Uterus (tissue), 4 donors: ENCODE measurements at places on chromosomes 2 and 18. TPM values are rescaled to one million over a fixed set of nuclear protein-coding genes. Genes with fewer than 3 reads are reported as not detected.

DNA sequence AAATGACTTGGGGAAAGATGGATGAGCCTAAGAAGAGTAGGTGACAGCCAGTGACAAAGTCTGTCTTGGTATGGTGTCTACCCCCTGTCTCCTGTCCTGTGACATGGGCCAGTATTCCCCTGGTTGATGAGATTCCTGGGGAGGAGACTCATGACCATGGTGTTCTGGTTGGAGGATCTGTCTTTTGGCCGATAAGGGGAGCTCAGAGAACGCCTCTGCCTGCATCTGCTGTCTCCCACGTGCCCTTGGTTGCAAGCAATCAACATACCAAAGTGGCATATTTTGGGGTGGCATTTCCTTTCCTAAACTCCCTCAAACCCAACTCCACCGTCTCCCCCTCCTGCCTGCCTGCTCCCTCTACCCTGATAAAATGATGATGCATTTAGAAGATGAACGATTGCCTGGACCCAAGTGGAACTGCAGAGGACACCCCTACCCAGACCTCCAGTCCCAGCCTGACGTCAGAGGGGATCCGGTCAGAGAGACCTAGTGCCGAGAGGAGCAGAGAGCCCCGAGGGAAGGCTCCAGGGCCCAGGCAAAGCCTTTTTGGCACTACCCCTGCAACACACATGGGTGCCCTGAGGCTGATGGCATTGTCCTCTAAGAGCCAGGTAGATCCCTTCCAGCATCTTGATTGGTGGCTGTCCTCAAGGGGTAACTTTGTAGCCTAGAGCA lies 124.2 kb upstream of the MSH6 start:
- H3K27ac ChIP-seq, result no peak overlapping the region
- no peaks in the 10 kb centered on the region for H3K27me3 ChIP-seq
- no peaks in the 10 kb centered on the region for H3K4me1 ChIP-seq
- H3K36me3 ChIP-seq, result no peaks in the 10 kb centered on the region

DNA sequence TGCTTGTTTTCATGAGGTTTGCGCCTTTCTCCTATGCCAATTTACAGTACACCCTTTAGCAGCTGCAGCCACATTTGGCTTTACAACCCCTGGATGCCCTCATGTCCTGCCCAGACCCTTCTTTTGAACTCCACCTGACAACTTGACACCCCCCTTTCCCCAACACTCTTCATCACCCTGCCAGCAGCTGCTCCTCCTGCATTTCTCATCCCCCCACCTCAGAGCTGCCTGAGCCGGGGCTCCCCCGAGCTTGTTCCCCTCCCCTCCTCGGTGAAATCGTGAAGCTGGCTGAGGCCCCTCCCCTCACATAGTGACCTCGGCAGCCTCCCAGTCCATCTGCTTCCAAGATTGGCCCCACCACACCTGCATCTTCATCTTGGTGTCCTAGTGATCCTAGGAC lies 40.5 kb downstream of the LRRFIP1 start:
- peaks cover 18% of the 10 kb centered on the region for H3K4me1 ChIP-seq
- peak overlapping the region; percentile 97 for H3K27ac ChIP-seq
- H3K27me3 ChIP-seq, result no peaks in the 10 kb centered on the region

The MYO5B gene
- 0.34 TPM for total RNA-seq

DNA sequence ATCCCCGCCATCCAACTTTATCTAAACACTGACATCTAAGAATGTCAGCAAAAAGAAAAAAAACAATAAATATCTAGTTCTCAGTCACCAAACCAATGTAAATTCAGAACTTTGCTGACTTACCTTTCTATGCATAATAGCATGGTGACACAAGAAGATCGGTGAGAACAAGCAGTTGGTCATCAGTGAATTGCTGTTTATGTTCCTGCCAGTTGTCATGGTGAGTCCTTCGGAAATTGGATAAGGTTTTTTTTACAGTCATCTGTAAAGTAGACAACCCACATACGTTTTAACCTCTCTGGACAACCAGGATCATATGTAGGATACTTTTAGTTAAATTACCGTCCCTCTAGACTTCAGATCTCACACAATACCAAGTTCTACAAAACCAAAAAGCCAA lies 6.2 kb upstream of the GPR75 start:
- no peak overlapping the region for H3K27ac ChIP-seq
- no peak overlapping the region for H3K4me3 ChIP-seq
- no peaks in the 10 kb centered on the region for H3K27me3 ChIP-seq
- H3K36me3 ChIP-seq, result no peaks in the 10 kb centered on the region
- no peaks in the 10 kb centered on the region for H3K4me1 ChIP-seq

- DNase-seq, result no peak
- H3K4me3 ChIP-seq, result no peak overlapping the region
- no peaks in the 10 kb centered on the region for H3K27me3 ChIP-seq
- no peaks in the 10 kb centered on the region for H3K4me1 ChIP-seq
- no peak overlapping the region for H3K27ac ChIP-seq
- no peaks in the 10 kb centered on the region for H3K36me3 ChIP-seq
These were observed 390.2 kb downstream of the THSD7B start for GRCh38 chr2:137155356-137156104.

DNA sequence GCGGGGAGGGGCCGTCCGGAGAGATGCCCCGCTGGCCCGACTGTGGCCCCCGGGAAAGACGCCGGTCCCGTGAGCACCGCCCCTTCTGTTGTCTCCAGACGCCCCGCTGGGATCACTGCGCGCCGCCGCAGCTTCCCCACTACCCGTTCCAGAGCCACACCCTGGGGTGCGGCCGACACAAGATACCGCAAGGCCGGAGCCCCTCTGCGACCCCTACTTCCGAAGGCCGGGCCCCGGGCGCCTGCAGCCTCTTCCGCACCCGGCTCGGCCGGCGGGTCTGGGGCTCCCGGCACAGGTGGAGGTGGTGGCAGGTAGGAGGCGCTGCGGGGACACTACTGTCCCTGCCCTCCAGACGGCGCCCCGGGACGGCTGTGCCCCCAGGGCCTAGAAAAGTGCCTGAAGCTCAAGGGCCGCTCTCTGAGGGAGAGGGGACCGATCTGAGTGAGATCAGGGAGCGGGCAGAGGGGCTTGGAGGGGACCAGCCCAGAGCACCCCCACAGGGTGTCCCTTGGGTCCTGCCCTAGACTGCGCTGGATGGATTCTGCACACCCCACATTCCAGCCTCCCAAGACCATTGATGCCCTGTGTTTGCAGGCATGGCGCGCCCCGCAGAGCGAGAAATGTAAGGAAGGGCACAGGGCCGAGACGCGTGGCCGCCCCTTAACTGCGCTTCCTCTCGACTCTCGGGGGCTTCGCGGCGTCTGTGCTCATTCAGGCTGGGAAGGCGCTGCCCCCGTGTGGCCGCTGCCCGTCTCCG lies 80.0 kb downstream of the GFPT1 start:
- H3K27me3 ChIP-seq, result no peaks in the 10 kb centered on the region
- peak overlapping the region; percentile 89 for H3K27ac ChIP-seq
- no peaks in the 10 kb centered on the region for H3K36me3 ChIP-seq
- H3K4me1 ChIP-seq, result no peaks in the 10 kb centered on the region

The ATG16L1 gene
- total RNA-seq, result 42.9 TPM

The VSNL1 gene
- total RNA-seq, result 0.61 TPM

DNA sequence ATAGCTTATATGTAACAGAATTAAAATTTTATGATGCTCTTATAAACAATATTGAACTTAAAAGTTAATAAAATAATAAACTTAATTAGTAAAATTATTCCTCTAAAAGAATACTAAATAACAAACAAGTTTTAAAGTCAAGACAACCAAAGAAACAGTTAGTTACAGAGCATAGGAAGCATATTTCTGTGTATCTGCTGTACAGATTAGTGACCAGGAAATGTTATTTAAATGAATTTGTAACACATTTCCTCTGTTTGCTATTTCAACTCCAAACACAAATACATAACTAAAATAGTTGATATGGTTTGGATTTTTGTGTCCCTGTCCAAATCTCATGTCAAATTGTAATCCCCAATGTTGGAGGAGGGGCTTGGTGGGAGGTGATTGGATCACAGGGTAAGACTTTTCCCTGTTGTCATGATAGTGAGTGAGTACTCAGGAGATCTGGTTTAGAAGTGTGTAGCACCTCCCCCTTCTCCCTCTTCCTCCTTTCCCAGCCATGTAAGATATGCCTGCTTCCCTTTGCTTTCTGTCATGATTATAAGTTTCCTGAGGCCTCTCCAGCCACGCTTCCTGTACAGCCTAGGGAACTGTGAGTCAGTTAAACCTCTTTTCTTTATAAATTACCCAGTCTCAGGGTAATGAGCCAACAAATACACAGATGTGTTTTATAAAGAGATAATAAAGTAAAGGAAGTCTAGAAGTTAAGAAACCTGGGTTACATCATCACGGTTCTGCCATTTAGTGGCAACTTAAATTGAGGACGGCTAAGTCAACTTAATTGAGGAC lies 51.8 kb downstream of the ROCK2 start:
- H3K27me3 ChIP-seq, result no peaks in the 10 kb centered on the region
- H3K27ac ChIP-seq, result peak overlapping the region; percentile 8
- H3K4me3 ChIP-seq, result no peak overlapping the region
- peaks cover 8% of the 10 kb centered on the region for H3K4me1 ChIP-seq

DNA sequence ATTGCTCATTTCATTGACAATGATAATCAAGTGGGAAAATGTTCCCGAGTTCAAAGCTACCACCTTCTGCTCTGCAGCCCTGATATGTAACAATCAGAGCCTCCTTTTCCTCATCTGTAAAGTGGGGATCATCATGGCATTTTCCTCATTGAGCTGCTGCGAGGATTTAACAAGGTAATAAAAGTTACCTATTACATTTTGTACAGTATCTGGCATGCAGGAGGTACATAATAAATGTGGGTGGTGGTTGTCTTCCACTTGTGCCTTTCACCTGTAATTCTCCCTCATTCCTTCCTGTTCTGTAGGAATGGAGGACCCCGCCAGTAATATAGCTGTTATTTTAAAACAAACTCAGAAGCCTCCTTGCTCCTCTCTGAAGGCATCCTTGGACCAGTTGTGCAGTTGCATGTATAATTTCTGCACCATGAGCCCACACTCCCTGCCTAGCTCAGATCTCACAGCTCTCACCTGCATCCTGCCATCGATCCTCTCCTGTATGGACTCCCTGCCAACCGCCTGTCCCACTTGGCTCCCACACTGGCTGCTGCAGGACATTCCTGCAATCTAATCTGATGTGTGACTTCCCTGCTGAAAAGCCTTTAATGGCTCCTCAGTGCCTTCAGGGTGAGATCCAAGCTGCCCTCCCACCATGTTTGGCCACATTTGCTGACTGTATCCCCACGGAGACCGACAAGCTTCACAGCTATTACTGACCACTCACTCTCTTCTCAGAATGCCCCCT lies 350.4 kb downstream of the EN1 start:
- no peaks in the 10 kb centered on the region for H3K36me3 ChIP-seq
- no peak for DNase-seq

GRCh38 chr2:229087843-229088516 lies 183.1 kb downstream of the PID1 start:
- no peak overlapping the region for H3K27ac ChIP-seq
- no peaks in the 10 kb centered on the region for H3K4me1 ChIP-seq
- no peak overlapping the region for H3K4me3 ChIP-seq
- H3K27me3 ChIP-seq, result no peaks in the 10 kb centered on the region
- DNase-seq, result no peak

The DNER gene
- 24.7 TPM for total RNA-seq

The ADD2 gene
- 5.2 TPM for total RNA-seq

The DYNAP gene
- total RNA-seq, result not detected

DNA sequence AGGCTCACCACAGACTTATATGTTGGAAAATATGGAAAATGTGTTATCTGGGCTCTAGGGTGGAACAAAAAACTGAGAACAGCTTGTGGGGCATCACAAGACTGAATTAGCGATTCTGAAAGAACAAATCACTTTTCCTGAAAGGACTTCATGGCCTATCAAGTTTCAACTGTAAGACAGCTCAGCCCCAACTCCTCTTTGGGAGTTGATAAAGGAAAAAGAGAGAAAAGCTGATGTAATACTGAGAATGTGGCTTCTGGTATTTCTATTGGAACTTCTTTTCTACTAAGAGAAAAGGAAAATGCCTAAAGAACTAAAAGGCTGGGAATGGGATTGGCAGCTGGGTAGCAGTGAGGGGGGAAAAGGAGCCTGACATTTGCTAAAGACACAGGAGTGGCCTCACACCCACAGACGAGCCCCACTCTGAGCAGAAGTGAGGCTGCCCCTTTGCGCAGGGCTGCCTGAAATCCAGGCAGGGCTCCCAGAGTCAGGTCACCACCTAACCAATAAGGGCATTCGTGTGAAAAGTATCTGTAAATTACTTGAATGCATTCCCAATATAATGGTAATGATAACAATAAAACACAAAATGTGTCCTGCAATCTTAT lies 75.6 kb downstream of the LRP2 start:
- DNase-seq, result no peak
- no peaks in the 10 kb centered on the region for H3K4me1 ChIP-seq
- H3K27ac ChIP-seq, result no peak overlapping the region
- no peak overlapping the region for H3K4me3 ChIP-seq
- H3K36me3 ChIP-seq, result no peaks in the 10 kb centered on the region
- H3K27me3 ChIP-seq, result no peaks in the 10 kb centered on the region

GRCh38 chr18:46488471-46489213 lies 168.4 kb downstream of the LOXHD1 start:
- no peak overlapping the region for H3K4me3 ChIP-seq
- no peak overlapping the region for H3K27ac ChIP-seq
- H3K27me3 ChIP-seq, result no peaks in the 10 kb centered on the region
- DNase-seq, result no peak

The MBP gene
- total RNA-seq, result 12.1 TPM

DNA sequence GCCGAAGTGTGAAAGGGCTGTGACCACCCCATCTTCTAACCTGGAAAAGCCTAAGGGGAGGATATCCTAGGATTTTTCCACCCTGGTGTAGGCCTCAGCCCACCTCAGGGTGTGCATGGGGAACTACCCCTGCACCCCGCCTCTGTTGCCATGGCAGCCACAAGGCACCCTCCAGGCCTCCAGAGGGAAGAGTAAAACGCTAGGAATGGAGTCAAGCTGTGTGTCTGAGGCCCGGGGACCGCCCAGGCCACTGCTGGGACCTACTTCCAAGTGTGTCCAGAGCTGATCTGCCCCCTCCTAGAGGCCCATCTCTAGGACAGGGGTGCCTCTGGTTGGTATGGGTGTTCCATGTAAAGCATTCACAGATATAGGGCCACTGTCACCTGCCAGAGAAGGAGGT lies 86.7 kb downstream of the PLB1 start:
- peaks cover 12% of the 10 kb centered on the region for H3K4me1 ChIP-seq
- H3K27me3 ChIP-seq, result no peaks in the 10 kb centered on the region
- no peak overlapping the region for H3K27ac ChIP-seq
- H3K36me3 ChIP-seq, result no peaks in the 10 kb centered on the region
- no peak for DNase-seq

The SELENOI gene
- 4.7 TPM for total RNA-seq
